ENCODE measurements at places on chromosomes 7 and 10.

DNA sequence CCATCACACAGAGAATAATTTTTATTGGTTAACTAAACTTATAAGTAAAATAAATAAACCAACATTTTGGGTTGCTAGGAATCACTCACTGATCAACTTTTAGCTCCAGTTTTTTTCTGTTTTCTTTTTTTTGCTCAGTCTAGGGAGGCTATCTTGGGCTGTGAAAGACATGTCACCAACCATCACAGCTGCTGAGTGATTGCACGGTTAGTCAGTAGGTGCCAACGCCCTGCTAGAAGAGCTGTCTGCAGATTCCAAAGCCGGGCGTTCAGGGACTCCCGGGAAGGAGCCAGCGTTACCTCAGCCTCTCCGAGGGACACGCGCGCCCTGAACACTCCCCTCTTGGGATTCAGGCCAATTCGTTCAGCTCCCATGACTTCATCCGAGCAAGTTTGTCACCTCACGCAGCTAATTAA is 604 bp upstream of the STAM start:
- DNase-seq = no peak

DNA sequence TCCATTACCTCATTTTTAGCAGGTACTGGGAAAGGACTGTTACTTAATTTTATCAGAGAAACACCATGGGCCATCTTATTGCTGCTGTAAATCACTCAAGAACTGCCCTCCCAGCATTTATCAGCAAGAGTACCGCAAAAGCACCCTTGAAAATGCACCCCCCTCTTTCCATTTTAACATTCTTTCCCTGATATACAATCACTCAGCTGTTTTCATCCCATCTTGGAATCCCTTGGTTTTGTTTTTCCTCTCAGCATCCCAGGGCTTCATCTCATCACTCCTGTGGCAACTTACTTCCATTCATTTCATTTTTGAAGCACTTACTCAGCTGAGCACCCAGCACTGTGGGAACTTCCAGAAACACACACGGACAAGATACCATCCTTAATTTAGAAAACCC is 36.5 kb downstream of the RAPGEF5 start:
- no peak for DNase-seq

- DNase-seq = no peak
Measured at GRCh38 chr10:117532003-117532385, 10.6 kb upstream of the EMX2 start.

- no peak for DNase-seq
Measured at GRCh38 chr7:48408731-48409130, 237.5 kb downstream of the ABCA13 start.

DNA sequence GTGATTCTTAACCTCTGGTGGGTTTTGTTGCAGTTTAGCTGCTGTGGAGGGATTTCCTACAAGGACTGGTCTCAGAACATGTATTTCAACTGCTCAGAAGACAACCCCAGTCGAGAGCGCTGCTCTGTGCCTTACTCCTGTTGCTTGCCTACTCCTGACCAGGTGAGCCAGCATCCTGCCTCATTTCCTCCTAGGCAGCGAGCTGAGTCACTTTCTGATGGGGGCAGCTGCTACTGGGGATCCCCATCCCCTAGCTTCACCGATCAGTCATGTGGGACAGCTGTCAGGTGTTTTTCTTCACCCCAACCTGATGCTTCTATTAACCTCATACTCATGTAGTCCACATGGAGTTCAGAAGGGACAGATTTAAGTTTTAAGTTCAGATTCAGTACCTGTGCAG is 21.7 kb upstream of the SMO start:
- DNase-seq = no peak

Data from central memory CD4-positive, alpha-beta T cell (primary cell).